ENCODE measurements at places on chromosomes 3 and 15.

DNA sequence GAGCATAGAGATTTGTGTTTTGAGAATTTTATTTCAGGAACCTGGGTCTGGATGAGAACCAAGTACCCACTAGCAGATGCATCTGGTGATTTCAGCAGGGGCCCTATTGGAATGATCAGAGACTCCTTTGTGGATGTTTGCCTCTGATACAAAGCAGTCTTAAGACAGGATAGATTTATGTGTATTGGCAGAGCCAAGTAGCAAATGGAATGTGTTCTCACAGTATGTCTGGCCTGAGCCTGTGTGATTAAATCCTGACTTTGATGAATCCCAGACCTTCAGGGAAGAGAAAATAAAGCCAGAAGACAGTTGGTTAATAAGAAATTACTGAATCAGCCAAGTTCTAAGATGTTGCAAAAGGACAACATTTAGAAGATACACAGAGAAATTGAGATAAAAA, 755.5 kb upstream of the SEMA6D start:
- no peak for DNase-seq

GRCh38 chr3:32454111-32454510, 48.5 kb downstream of the CMTM6 start:
- no peak for DNase-seq

GRCh38 chr3:75188962-75189361, 475.2 kb upstream of the FRG2C start:
- no peak for DNase-seq

- DNase-seq: no peak
Observed at GRCh38 chr3:8857720-8858367, 88.4 kb upstream of the OXTR start.

DNA sequence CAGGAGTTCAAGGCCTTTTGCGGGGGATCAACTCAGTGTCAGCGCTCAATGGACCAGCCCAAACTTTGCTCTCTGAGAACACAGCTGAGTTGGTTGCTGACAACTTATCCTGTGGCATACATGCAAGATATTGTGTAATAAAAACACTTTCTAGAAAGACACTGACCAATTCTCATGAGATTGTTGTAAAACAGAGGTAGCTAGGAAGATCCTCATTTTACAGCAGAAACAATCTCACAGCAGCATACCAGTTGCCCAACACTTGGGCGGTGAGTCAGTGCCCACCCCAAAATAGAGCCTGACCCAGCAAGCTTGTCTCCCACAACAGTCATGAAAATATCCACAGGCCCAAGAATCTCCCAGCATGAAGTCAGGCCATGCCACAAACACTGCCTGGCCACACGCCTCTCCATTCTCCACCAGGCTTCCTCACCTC, 18.2 kb downstream of the KLHL6 start:
- DNase-seq: no peak

GRCh38 chr15:45630917-45631691, 3.7 kb upstream of the SQOR start:
- no peak for DNase-seq
